ENCODE measurements at places on chromosomes 12 and 14. TPM values are rescaled to one million over a fixed set of nuclear protein-coding genes. Genes with fewer than 3 reads are reported as not detected.

GRCh38 chr12:75205558-75205957, 4.1 kb downstream of the KCNC2 start:
- H3K4me1 ChIP-seq = no peaks in the 10 kb centered on the region
- H3K27me3 ChIP-seq = no peaks in the 10 kb centered on the region
- H3K36me3 ChIP-seq = no peaks in the 10 kb centered on the region
- DNase-seq = no peak
- no peak overlapping the region for H3K4me3 ChIP-seq
- no peak overlapping the region for H3K27ac ChIP-seq

DNA sequence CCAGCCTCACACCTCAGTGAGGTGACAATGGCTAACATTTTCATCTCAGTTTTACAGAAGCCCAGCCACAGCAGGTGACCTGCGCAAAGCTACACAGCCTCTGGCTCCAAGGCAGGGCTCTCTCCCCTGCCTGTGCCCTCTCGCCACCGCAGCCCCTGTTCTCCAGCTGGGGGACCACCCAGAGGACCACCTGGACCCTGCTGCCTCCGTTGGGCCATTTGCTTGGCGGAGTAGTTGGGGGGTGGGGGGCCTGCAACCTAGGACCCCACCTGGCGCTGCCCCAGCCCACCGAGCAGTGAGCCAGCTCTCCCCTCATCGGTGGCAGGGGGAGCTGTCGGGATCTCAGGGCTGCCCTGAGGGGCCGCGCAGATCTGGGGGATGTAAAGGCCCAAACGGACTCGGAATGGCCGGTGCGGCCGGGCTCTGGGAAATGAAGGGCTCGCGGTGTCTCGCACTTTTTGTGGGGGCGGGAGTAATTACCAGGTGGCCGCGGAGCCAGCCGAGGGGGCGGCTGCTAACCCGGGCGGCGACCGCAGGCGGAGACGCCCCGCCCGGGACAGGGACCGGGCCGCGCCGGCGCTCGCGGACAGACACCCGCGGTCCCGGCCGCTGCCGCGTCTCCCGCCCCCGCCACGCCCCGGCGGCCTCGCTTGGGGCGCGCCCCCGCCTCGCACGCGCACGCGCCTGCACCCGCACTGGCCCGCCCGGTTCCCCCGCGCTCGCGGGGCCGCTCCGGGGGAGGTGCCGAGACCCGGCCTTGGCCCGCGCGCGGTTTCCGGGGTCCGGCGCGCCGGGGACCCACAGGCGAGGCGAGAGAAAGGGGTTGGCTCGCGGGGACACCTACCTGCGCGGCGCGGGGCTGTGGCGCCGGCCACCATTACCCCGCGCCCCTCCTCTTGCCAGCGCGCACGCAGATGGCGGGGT, 8.6 kb upstream of the GPR68 start:
- peak overlapping the region; percentile 51 for H3K4me3 ChIP-seq
- H3K27ac ChIP-seq = no peak overlapping the region
- DNase-seq = peak; percentile 61

Gene CCDC177
- 0.82 TPM for total RNA-seq

Gene MTHFD1
- total RNA-seq = 203 TPM

- H3K4me1 ChIP-seq = no peaks in the 10 kb centered on the region
- no peaks in the 10 kb centered on the region for H3K36me3 ChIP-seq
- no peak overlapping the region for H3K4me3 ChIP-seq
- no peak for DNase-seq
- H3K27me3 ChIP-seq = no peaks in the 10 kb centered on the region
Measured at GRCh38 chr14:23632461-23633159, 3.6 kb upstream of the DHRS2 start.

DNA sequence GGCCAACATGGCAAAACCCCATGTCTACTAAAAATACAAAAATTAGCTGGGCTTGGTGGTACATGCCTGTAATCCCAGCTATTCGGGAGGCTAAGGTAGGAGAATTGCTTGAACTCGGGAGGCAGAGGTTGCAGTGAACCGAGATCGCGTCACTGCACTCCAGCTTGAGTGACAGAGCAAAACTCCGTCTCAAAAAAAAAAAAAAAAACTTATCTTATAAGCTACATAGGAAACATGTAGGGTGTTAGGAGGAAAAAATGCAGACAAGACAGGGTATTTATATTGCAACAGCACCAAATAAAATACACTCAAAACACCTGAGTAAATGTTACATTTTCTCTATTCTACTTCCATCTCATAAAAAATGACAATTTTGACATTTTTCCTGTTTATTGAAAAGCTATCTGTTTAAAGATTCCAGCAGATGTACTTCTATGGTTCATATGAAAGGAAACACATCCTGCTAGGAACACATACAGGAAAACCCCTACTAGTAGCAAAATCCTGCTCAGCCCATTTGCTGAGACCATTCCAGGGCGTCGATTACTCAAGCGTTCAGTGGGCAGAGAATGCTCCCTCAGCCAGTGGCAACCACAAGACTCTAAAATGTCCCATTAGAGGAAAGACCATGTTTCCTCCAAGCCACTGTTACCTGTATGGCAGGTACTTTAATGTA, 19.7 kb downstream of the CORO1C start:
- no peaks in the 10 kb centered on the region for H3K27me3 ChIP-seq
- no peaks in the 10 kb centered on the region for H3K4me1 ChIP-seq
- no peak overlapping the region for H3K27ac ChIP-seq
- no peaks in the 10 kb centered on the region for H3K36me3 ChIP-seq
- H3K4me3 ChIP-seq = no peak overlapping the region
- no peak for DNase-seq

- no peaks in the 10 kb centered on the region for H3K27me3 ChIP-seq
- no peak overlapping the region for H3K27ac ChIP-seq
- no peak for DNase-seq
- no peaks in the 10 kb centered on the region for H3K36me3 ChIP-seq
- H3K4me3 ChIP-seq = no peak overlapping the region
- H3K4me1 ChIP-seq = peaks cover 31% of the 10 kb centered on the region
Measured at GRCh38 chr14:55109836-55110235, 19.2 kb upstream of the LGALS3 start.

- no peak overlapping the region for H3K27ac ChIP-seq
- H3K27me3 ChIP-seq = no peaks in the 10 kb centered on the region
- no peak for DNase-seq
- no peak overlapping the region for H3K4me3 ChIP-seq
- H3K36me3 ChIP-seq = no peaks in the 10 kb centered on the region
Measured at GRCh38 chr12:53244337-53244736, 12.3 kb upstream of the RARG start.

DNA sequence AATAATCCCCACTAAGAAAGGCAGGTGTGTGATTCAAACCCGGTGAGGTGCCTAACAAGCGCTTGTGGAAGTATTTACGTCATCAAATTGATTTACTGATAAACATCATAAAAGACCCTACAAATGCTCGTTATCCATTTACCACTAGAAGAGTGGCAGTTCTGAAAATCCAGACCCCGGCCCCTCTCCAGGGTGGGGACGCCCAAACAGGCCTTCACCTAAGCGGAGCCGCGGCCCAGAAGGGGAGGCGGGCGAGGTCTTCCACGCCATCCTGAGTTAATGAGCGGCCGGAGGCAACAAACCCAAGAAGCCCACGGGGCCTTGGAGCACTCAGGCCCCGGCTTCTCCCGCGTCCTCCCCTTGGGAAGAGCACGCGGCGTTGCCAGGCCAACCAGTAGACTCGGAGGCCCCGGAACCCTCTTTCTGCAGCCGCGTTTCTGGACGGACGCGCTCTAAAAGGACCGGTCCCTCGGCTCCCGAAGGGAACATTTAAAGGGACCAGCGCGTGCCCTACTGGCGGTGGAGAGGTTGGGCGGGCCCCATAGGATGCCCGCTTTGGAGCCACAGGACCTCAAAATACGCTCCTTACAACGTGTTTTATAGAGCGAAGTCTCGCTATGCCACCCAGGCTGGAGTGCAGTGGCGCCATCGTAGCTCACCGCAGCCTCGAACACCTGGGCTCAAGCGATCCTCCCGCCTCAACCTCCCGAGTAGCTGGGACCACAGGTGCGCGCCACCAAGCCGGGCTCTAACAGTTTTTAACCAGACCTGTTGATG, 3.5 kb downstream of the PTPN21 start:
- peak overlapping the region; percentile 48 for H3K4me3 ChIP-seq
- H3K27me3 ChIP-seq = no peaks in the 10 kb centered on the region
- no peak overlapping the region for H3K27ac ChIP-seq
- peaks cover 43% of the 10 kb centered on the region for H3K4me1 ChIP-seq
- DNase-seq = peak; percentile 82

- no peaks in the 10 kb centered on the region for H3K4me1 ChIP-seq
- DNase-seq = no peak
- no peaks in the 10 kb centered on the region for H3K27me3 ChIP-seq
- no peak overlapping the region for H3K27ac ChIP-seq
Measured at GRCh38 chr12:66152732-66153131, 17.1 kb downstream of the TMBIM4 start.

DNA sequence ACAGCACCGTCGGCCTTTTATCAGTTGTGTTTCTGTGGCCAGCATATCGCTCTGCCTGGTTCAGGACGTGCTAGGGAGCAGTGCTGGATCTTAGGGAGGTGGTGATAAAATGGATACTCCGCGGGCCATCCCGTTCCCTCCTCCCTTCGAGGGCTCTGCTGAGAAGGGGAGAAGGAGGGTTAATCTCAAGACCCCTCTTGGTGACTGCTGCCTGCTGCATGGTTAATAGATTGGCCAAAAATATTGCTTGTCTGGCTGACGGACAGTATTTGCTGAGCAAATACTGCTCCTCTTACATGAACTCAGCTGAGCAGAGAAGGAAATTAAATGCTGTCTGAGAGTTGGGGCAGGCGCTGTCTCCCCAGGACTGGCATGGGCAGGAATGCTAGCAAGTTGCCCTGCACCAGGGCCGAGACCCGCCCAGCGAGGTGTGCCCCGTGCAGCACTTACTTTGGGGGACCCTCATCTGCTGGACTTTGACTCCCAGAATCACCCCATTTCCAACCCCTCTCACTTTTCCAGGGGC, 1.2 kb downstream of the FBRSL1 start:
- peaks cover 58% of the 10 kb centered on the region for H3K4me1 ChIP-seq
- no peak for DNase-seq
- no peaks in the 10 kb centered on the region for H3K27me3 ChIP-seq
- peak overlapping the region; percentile 82 for H3K4me3 ChIP-seq
- no peak overlapping the region for H3K27ac ChIP-seq
- no peaks in the 10 kb centered on the region for H3K36me3 ChIP-seq

Gene NGB
- not detected for total RNA-seq

Gene GPR84
- not detected for total RNA-seq

DNA sequence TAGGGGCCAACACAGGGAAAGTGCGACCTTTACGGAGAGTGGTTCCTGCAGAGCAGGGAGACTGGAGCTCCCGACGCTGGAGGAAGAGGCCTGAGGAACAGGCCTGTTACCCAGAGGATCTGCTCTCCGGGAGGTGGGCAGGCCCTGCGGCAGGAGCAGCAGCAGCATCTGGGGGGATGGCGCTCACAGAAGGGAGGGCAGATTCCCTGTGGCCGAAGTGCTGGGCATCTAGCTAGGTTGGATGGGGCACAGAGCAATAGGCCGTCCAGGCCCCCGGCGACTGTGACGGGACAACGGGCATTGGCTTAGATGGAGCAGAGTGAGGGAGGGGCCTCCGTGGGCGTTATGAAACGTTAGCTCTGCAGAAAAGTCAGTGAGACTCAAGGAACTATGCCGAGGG, 135.6 kb downstream of the PIWIL1 start:
- H3K27ac ChIP-seq = no peak overlapping the region
- H3K27me3 ChIP-seq = no peaks in the 10 kb centered on the region
- H3K4me1 ChIP-seq = no peaks in the 10 kb centered on the region
- no peak overlapping the region for H3K4me3 ChIP-seq
- no peak for DNase-seq
- no peaks in the 10 kb centered on the region for H3K36me3 ChIP-seq

- H3K36me3 ChIP-seq = no peaks in the 10 kb centered on the region
- no peak overlapping the region for H3K4me3 ChIP-seq
- H3K27me3 ChIP-seq = no peaks in the 10 kb centered on the region
- H3K4me1 ChIP-seq = no peaks in the 10 kb centered on the region
- no peak overlapping the region for H3K27ac ChIP-seq
Measured at GRCh38 chr14:87944987-87945604, 47.9 kb downstream of the GALC start.

- no peaks in the 10 kb centered on the region for H3K27me3 ChIP-seq
- H3K27ac ChIP-seq = no peak overlapping the region
- H3K4me3 ChIP-seq = no peak overlapping the region
- DNase-seq = no peak
- H3K4me1 ChIP-seq = no peaks in the 10 kb centered on the region
- no peaks in the 10 kb centered on the region for H3K36me3 ChIP-seq
Measured at GRCh38 chr14:102916347-102917055, 6.0 kb upstream of the AMN start.

Gene KLRC4
- total RNA-seq = not detected

GRCh38 chr14:99831303-99831702, 38.1 kb downstream of the EML1 start:
- no peak overlapping the region for H3K27ac ChIP-seq
- H3K4me3 ChIP-seq = no peak overlapping the region
- no peak for DNase-seq

Gene ISM2
- total RNA-seq = 10.6 TPM

Gene PLBD1
- total RNA-seq = 21.1 TPM

Gene GLS2
- total RNA-seq = 14.2 TPM
